ENCODE measurements at places on chromosomes 13 and 19. TPM values are rescaled to one million over a fixed set of nuclear protein-coding genes. Genes with fewer than 3 reads are reported as not detected.

The APOC4 gene
- polyA plus RNA-seq = 0.67 TPM

The PIBF1 gene
- polyA plus RNA-seq = 18.6 TPM

The CTXN1 gene
- polyA plus RNA-seq = 12.2 TPM

The LILRA1 gene
- 0.88 TPM for polyA plus RNA-seq

The HMG20B gene
- polyA plus RNA-seq = 100.0 TPM

Data from adrenal gland (tissue), 19 donors.